ENCODE measurements at places on chromosomes 12 and 14.
A peak's percentile ranks its signal among the peaks of the same experiment; 100 is the strongest.

- no peak for DNase-seq
Observed at GRCh38 chr12:100156731-100157426, 14.2 kb upstream of the BLTP3B start.

- no peak for DNase-seq
Observed at GRCh38 chr14:40229676-40230075, 797.4 kb upstream of the FBXO33 start.

- no peak for DNase-seq
Observed at GRCh38 chr12:70186436-70186835, 56.8 kb upstream of the CNOT2 start.

GRCh38 chr14:33932576-33933345, 18.1 kb downstream of the EGLN3 start:
- DNase-seq: no peak

DNA sequence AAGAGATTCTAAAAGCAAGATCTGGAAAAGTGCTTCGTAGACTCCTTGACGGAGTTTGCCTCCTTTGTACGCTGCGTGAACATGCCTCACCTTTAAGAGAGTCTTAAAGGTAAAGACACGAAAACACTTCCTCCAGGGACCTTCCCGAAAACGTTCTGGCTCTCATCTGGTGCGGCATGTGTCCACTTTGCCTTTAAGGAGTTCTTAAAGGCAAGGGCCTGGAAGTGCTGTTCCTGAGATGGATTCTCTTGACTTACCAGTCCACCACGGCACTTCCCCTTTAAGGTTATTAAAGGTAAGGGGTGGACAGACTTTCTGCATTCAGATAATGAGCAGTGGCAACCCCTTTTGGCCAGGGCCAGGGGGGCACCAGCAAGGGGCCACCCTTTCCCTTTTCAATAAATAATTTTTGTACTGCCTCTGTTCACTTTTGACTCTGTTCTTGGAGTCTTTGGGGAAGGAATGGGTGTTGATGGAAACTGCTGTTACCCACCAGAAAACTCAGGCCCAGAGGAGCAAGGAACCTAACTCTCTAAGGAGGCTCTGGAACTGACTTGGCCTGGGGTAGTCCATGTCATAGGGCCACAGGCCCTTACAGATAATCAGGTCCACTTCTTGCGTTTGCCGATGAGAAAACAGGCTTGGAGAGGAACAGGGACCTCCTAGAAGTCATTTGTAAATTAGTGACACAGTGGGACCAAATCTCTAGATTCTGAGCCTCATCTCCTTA, 4.4 kb downstream of the REM2 start:
- DNase-seq: peak; percentile 11

DNA sequence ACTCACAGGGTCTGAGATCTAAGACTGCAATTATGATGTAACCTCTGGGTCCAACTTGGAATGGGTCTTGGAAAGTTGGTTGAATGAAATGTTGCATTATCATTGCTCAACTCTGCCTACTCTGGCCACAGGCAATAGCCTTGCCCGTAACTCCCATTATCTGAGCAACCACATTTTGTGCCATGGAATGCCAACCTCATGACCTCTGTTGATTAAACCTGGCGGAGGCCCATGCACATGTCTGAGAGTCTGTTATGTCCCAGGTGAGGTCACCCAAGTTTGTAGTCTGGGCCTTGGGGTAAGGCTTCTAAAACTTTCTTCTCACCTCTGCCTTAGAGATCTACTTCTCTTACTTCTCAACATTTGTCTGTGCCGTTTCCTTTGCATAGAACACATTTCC, 140.9 kb downstream of the TBX5 start:
- DNase-seq: no peak

DNA sequence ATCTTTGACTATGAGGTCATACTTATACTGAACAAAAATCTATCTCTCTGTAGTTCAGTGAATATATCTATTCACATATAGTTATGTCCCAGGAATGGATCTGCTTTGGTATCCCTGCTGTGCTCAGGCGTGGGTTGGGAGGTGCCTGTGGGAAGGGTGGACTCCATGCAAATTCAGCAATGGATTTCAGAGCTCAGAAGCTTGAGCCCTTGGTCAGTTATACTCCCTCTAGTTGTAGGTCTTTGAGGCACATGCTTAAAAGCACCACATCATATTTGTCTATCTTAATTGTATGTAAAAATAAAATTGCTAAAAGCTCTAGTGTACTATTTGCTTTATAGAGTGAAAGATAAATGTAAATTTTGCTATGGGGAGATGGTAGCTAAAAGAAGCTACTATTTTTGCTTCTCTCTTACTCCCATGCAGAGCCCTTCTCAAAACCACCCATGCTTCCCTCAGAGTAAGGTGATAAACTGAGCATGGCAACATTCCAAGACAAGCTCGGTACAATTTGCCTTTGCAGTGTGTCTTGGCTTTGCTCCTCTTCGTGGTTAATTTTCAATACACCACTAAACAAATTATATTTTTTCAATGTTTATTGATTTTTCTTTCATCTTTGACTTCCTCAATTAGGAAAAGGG, 54.9 kb downstream of the SLC16A7 start:
- no peak for DNase-seq

- DNase-seq: no peak
Observed at GRCh38 chr12:78916845-78917480, 52.4 kb downstream of the SYT1 start.

DNA sequence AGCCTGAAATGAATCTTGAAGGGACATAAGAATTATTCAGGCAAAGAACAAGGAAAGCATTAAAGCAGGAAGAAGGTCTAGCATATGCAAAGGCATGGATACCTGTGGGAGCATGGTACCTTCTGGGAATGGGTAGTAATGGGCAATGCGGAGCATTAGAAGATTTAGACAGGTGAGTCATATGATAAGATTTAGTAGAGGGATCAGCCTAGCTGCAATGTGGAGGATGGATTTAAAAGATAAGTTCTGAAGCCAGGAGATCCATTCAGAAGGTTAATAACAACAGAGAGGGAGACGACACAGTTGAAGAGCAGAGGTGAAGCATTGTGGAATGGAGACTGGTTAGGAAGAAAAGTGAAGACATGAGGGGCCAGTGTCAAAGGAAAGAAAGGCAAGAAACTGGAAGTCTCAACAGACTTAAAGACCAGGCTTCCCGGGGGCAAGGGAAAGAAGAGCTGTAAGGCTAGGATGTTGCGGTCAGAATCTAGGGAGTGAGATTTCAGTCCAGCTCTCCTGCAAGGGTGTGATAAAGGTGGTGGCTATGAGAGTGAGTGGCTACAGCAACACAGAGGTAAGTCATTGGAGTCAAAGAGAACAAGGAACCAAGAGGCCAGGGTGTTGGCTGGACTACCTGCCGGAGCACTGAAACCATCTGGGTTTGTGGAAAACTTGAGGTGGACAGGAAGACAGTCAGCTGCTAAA, 5.6 kb upstream of the STAT6 start:
- no peak for DNase-seq

- DNase-seq: no peak
Observed at GRCh38 chr12:123049398-123050240, 69.1 kb downstream of the ARL6IP4 start.

DNA sequence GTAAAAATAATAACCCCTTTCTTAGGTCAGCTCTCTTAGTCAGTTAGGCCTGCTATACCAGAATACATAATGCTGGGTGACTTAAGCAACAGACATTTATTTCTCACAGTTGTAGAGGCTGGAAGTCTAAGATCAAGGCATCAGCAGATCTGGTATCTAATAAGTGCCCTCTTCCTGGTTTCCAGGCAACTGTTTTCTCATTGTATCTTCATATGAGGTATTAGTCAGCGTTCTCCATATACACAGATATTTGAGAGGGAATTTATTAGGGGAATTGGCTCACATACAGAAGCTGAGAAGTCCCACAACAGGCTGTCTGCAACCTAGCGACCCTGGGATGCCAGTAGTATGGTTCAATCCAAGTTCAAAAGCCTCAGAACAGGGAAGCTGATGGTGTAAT, 896.0 kb downstream of the GALC start:
- DNase-seq: no peak

DNA sequence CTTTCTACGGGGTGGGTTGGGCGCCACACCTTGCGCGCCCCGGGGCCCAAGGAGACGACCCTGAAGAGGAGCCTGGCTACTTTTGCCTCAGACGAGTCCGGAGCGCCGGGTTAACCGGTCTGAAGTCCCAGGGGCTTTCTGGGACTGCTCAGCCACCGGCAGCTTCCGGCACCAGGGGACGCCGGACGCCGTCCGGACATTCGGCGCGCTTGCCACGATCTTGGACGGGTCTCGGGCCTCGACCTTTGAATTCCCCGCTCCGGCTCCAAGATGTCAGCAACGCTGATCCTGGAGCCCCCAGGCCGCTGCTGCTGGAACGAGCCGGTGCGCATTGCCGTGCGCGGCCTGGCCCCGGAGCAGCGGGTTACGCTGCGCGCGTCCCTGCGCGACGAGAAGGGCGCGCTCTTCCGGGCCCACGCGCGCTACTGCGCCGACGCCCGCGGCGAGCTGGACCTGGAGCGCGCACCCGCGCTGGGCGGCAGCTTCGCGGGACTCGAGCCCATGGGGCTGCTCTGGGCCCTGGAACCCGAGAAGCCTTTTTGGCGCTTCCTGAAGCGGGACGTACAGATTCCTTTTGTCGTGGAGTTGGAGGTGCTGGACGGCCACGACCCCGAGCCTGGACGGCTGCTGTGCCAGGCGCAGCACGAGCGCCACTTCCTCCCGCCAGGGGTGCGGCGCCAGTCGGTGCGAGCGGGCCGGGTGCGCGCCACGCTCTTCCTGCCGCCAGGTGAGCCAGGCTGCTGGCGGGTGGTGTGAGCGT, at the start of gene ACOT4:
ACOT4 (plus strand) TSS at position 184 of the 760 bp plus-strand sequence; CDS start at position 271, 87 bp downstream.
- DNase-seq: no peak

DNA sequence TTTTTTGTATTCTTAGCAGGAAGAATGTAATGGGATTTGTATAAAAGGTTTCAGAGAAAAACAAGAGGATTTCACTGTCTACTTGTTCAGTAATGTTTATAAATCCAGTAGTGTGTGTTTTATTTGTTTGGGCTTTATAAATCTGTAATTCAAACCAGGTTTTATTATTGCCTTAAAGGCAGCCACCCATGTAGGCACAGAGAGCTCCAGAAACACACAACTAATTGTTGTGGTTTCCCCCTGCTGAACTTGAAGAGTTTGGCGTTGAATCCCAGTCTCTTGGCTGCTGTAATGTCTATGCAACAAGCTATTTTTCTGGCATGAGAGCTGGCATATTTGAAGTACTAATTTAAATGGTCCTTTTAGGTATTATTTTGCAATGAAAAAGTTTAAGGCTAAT, 63.4 kb upstream of the SLCO1C1 start:
- DNase-seq: no peak

- no peak for DNase-seq
Observed at GRCh38 chr14:71525663-71526221, 406.5 kb upstream of the RGS6 start.

DNA sequence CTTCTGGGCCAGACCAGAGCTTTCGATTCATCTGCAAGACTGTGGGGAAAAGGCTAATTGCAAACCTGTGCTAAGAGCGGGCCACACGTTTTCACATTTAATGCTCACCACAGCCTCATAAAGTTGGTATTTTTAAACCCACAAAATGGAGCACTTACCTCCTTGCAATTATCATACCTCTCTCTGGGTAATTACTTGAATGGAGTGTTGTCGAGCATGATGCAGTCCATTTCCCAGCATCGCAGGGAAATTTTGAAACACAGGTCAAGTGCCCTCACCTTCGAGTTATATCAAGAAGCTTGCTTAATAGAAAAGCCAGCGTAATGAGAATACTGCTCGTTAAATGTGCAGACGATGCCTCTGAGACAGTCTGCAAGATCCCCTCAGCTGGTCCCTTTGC, 8.8 kb upstream of the IFI27L2 start:
- no peak for DNase-seq

- no peak for DNase-seq
Observed at GRCh38 chr14:74085047-74085637, 386 bp downstream of the LIN52 start.

DNA sequence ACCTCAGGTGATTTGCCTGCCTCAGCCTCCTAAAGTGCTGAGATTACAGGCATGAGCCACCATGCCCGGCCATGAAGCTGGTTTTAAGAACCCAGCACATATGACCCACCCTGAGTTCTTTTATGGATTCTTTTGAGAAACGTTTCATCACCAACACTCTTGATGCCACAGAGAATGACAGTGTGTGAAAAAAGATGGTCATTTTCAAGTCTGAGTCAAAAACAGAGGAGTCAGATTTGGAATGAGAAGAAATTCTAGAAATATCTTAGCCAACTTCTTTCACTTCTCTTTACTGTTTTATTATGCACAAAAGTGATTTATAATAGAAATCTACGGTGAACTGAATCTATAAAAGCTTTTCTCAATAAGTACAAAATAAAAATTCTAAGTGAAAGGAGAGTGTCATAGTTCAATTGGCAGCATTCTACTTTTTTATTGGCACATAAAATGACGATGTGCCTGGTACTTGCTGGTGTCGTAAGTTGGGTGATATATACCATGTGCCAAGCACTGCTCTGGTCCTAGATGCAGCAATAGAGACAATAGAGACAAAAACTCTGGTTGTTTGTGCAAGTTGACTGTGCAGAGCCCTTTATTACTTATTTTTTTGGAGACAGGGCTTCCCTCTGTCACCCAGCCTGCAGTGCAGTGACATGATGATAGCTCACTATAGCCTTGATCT, 33.9 kb downstream of the CCDC177 start:
- no peak for DNase-seq

GRCh38 chr12:69684466-69684865, 14.6 kb downstream of the BEST3 start:
- no peak for DNase-seq

GRCh38 chr12:104604995-104605675, 148.4 kb downstream of the CHST11 start:
- no peak for DNase-seq

DNA sequence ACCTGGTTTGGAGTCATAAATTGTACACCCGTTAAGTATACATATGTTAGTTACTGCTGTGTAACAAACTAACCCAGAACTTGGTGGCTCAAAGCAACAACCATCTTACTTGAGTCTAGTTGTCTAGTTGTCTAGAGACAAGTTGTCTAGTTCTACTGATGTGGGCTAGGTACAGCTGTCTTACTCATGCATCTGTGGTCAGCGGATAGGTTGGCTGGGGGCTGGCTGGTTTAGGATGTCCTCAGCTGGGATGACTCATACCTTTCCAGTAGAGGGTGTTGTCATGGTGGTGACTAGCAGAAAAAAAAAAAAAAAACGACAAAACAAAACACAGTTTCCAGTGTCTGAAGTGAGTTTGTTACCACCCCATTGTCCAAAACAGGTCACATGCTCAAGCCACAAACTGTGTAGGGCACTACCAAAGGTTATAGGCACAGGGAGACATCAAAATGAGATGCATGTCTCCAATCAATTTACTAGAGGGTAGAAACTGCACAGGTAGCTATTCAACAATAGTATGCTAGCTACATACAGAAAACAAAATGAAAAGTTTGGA, 680.3 kb downstream of the MED13L start:
- no peak for DNase-seq

- no peak for DNase-seq
Observed at GRCh38 chr12:56602239-56602638, 27.9 kb downstream of the BAZ2A start.

GRCh38 chr12:2256915-2257314, 204.1 kb downstream of the CACNA1C start:
- DNase-seq: no peak

DNA sequence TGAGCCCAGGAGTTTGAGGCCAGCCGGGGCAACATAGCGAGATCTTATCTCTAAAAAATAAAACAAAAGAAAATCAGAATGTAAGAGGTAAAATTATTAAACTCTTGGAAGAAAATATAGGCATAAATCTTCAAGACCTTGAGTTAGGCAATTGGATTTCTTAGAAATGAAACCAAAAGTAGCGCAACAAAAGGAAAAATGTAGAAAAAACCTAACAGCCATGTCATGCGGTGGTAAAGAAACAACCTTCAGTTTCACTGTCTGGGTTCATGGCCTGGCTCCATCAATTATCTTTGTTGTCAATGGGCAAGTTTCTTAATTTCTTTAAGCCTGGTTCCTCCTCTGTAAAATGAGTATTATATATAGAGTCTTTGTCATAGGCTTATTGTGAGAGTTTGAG, 5.6 kb upstream of the GCH1 start:
- no peak for DNase-seq
